ENCODE measurements at places on chromosomes 3 and 15. TPM values are rescaled to one million over a fixed set of nuclear protein-coding genes. Genes with fewer than 3 reads are reported as not detected.
A peak's percentile ranks its signal among the peaks of the same experiment; 100 is the strongest.

DNA sequence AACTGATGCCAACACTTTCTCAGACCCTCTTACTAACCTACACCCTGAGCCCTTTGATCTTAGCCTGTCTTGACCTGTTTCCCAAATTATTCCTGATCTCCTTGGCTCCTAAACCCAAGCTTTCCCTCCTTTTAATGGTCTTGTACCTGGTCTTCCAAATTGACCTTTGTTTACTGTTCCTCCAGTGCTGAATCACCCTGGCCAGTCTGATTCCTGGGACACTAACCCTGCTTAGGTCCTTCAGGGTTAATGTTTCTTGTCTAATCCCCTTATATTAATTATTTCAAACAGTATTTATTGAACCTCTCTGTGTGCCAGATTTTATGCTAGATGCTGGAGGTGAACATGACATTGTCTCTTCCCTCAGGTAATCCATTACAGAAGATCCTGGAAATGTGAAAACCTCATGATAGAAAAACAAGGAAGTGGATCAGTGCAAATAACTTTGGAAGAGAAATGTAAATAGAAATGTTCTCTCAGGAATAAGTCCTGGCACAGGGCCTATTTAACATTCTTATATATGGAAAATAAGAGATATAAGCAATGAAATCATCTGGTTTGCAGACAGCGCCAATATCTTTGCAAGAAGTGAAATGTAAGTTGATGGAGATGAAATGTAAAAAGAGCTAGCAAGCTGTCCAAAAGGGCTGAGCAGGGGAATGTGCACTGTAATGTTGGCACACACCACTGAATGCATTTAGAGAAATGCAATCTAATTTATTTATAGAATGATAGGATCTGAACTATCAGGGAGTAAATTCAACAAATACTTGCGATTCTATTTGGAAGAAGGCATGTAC is 20.7 kb downstream of the HGD start:
- DNase-seq, result peak; percentile 79
- no peaks in the 10 kb centered on the region for H3K4me1 ChIP-seq
- no peak overlapping the region for H3K4me3 ChIP-seq
- H3K27ac ChIP-seq, result no peak overlapping the region
- no peaks in the 10 kb centered on the region for H3K27me3 ChIP-seq

- DNase-seq, result no peak
- peaks cover 24% of the 10 kb centered on the region for H3K4me1 ChIP-seq
- H3K4me3 ChIP-seq, result peak overlapping the region; percentile 82
- H3K36me3 ChIP-seq, result no peaks in the 10 kb centered on the region
- no peaks in the 10 kb centered on the region for H3K27me3 ChIP-seq
Observed at GRCh38 chr15:64990168-64990470, 405 bp upstream of the SPG21 start.

DNA sequence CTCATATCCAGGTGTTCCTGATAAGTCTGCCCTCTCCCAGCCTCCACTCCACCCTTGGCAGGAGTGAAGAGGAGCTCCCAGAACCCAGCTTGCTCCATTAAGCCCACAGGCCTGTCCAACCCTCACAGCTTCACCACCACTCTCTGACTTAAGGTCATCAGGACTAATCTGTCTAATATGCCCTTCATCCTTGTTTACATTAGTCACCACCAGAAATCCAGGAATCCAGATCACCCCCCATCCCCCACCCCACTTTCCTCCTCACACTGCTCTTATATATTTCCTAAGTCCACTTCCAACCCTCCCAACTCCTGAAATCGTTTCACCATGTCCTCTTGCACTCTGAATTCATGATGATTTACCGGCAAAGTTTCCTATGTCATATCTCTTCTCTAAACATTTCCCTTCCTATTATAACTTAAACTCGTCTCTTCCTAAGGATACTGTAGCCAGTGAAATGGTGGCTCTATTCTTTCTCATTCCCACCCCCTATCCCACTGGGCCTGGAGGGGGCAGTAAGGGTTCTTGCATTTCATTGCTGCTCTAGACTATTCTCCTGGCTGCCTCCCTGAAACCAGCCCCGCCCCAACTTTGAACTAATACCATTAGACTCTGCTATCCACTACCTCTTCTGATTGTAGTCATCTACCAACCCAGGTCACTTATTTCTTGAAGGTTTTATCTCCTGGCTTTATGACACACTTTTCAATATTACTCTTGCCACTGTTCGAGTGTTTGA is 43.4 kb downstream of the PPP2R3A start:
- H3K4me1 ChIP-seq, result no peaks in the 10 kb centered on the region
- no peak overlapping the region for H3K27ac ChIP-seq
- H3K36me3 ChIP-seq, result peaks cover 8% of the 10 kb centered on the region
- no peak overlapping the region for H3K4me3 ChIP-seq
- no peaks in the 10 kb centered on the region for H3K27me3 ChIP-seq
- no peak for DNase-seq

- no peaks in the 10 kb centered on the region for H3K27me3 ChIP-seq
- no peak overlapping the region for H3K4me3 ChIP-seq
- DNase-seq, result no peak
Observed at GRCh38 chr3:190641564-190641963, 127.7 kb downstream of the IL1RAP start.

GRCh38 chr3:177905173-177906125 is 630.8 kb upstream of the KCNMB2 start:
- no peaks in the 10 kb centered on the region for H3K36me3 ChIP-seq
- DNase-seq, result peak; percentile 78
- H3K4me1 ChIP-seq, result peaks cover 13% of the 10 kb centered on the region
- H3K27ac ChIP-seq, result peak overlapping the region; percentile 79
- no peak overlapping the region for H3K4me3 ChIP-seq

DNA sequence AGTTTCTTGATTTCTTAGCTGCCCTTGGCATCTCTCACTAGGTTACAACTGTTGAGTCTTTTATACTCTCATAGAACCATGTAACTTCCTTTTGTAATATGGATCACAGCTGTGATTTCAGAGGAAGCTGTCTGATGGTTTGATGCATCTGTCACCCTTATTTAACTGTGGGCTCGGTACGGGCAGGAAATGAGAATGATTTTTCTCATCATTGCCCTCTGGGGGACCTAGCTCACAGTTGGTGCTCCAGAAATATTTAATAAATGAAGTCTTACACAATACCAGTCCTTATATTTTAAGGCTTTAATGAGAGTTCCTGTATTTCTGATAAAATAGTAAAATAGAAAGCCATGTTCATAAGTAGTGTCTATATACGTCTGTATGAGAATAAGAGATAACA is 151.2 kb downstream of the EBLN2 start:
- H3K4me1 ChIP-seq, result no peaks in the 10 kb centered on the region
- no peak overlapping the region for H3K27ac ChIP-seq
- H3K27me3 ChIP-seq, result no peaks in the 10 kb centered on the region
- H3K4me3 ChIP-seq, result no peak overlapping the region
- DNase-seq, result no peak
- no peaks in the 10 kb centered on the region for H3K36me3 ChIP-seq

Gene RFT1
- 9.8 TPM for polyA plus RNA-seq

DNA sequence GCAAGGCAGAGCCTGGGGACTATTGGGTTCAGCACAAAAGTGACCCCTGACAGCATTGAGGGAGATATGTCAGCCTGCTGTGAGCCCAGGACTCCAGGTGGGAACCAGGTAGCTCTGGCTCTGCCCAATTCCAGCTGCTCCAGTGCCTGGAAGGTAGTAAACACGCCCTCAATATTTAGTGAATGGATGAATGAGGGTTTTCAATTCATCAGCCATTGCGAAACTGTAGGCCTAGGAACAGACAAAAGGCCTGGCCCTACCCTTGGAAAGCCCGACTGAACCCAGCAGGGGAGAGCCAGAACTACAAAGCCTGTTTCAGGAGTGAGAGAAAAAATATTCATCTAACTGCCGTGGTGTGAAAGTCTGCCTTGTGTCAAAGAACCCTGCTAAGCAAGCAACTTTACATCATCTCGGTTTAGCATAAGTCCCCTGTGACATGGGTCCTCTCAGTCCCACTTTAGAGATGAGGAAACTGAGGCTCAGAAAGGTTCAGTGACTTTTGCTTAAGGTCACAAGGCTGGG is 8.1 kb upstream of the CSK start:
- H3K4me3 ChIP-seq, result no peak overlapping the region
- peaks cover 21% of the 10 kb centered on the region for H3K4me1 ChIP-seq
- H3K27me3 ChIP-seq, result peaks cover 13% of the 10 kb centered on the region
- DNase-seq, result no peak
- H3K36me3 ChIP-seq, result no peaks in the 10 kb centered on the region

Gene TMEM212
- 0.20 TPM for polyA plus RNA-seq

Gene MESP1
- 0.19 TPM for polyA plus RNA-seq

DNA sequence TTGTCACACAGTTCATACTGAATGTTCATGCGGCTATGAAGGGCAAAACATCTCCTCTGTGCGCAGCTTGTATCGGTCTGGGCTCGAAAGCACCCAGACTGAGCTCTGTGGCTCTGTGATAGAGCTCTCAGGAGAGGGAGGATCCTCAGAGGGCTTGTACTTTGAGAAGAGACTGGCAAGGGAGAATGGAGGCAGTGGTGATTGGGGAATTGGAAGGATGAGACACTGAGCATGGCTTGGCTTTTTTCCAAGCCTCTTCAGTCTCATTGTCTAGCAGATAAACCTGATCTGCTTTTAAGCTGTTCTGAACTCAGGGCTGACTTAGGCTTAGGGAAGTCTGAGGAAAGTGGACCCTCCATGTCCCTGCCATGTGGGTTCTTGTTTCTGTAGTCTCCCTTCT is 43.0 kb downstream of the RAD54L2 start:
- H3K4me1 ChIP-seq, result no peaks in the 10 kb centered on the region
- H3K27me3 ChIP-seq, result no peaks in the 10 kb centered on the region
- H3K36me3 ChIP-seq, result peaks cover 13% of the 10 kb centered on the region
- no peak overlapping the region for H3K4me3 ChIP-seq
- no peak overlapping the region for H3K27ac ChIP-seq

DNA sequence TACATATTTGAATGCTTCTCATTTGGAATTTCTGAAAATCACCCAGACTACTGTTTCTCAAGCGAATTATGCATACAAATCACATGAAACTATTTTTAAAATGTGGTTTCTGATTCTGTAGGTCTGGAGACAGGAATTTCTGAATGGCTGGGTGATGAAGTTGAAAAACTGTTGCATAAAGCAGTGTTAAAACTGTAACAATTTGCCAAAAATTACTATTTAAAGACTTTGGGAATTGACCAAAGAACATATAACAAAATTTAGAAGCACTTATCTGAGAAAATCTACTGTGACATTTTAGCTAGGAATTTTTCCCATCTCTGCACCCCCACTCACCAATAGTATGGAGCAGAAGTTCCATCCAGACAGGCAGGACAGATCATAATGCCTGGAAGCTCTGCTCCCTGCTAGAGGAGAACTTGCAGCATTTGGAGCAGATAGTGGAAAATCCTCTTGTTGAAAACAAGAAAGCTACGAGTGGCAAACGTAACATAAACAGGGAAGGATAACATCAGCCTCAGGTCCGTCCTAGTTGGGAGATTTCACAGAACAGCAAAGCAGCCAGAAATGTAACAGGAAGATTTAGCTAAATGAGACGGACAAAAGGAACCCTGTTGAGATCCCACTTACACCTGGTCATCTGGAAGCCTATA is 132.3 kb upstream of the MCTP2 start:
- no peaks in the 10 kb centered on the region for H3K36me3 ChIP-seq
- H3K27ac ChIP-seq, result no peak overlapping the region
- no peaks in the 10 kb centered on the region for H3K27me3 ChIP-seq
- peak; percentile 68 for DNase-seq

GRCh38 chr3:34056951-34057390 is 258.5 kb downstream of the PDCD6IP start:
- H3K27ac ChIP-seq, result no peak overlapping the region
- no peak overlapping the region for H3K4me3 ChIP-seq
- no peak for DNase-seq
- no peaks in the 10 kb centered on the region for H3K4me1 ChIP-seq
- no peaks in the 10 kb centered on the region for H3K27me3 ChIP-seq

DNA sequence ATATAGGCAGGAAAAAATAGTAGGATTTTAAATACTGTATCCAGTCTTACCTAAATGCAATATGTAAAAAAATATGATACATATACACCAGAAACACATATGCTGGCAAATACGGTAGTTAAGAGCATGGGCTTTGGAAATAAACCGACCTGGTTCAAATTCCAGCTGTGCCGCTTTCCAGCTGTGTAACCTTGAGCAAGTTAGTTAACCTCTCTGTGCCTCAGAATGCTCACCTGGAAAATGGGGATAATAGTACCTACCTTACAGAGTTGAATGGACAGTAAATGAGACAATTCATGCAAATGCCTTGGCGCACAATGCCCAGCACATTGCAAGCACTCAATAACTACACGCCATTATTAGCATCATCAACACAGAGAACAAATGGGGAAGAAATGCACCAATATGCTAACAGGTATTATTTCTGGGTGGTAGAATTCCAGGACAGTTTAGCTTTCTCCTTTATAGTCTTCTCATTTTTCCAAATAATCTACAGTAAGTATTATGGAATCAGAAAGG is 50.6 kb downstream of the SUMF1 start:
- H3K4me3 ChIP-seq, result no peak overlapping the region
- H3K27me3 ChIP-seq, result no peaks in the 10 kb centered on the region
- H3K36me3 ChIP-seq, result peaks cover 6% of the 10 kb centered on the region
- H3K4me1 ChIP-seq, result peaks cover 8% of the 10 kb centered on the region
- H3K27ac ChIP-seq, result no peak overlapping the region

DNA sequence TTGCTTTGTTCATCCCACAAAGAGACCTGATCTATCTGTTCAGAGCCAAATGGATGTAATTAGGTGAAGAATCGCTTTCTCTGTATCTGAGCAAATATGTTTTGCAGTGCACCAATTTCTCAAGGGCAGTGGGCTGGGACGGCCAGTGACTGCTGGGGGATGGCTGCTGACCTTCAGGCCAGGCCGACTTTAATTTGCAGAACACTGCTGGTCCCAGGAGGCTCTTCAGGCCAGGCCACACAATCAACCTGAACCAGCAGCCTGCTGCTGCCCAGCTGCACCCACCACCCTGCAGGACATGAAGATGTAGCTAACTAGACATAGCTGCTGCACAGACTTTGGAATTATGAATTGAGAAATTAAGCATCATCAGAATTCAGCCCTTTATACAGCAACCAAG is 194.4 kb upstream of the ONECUT1 start:
- H3K27me3 ChIP-seq, result no peaks in the 10 kb centered on the region
- no peaks in the 10 kb centered on the region for H3K4me1 ChIP-seq

DNA sequence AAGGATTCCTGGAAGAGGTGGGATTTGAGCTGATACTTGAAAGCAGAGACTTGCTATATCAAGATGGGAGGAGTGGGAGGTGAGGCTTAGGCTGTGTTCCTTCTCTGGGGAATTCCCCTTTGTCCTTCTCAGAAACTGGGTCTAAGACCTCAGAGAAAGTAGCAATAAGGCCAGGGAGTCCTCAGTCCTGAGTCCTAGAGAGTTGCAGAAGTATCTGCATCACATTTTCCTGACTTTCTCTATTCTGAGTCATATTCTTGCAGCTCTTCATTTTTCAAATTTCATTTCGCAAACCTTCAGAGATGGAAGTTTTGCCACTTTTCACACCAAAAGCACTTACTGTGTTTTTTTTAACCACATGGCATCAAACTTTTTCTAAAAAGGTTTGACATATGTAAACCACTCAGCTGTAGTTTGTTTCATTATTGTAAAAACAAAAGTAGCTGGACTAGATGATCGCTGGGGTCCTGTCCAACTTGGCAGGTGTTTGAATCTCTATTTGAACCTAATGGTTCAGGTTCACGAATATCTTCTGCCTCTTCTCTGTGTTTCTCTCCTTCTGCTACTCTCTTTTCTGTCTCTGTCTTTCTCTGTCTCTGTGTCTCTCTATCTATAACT is 21.3 kb downstream of the COLQ start:
- peaks cover 43% of the 10 kb centered on the region for H3K4me1 ChIP-seq
- no peaks in the 10 kb centered on the region for H3K27me3 ChIP-seq
- DNase-seq, result no peak
- H3K27ac ChIP-seq, result no peak overlapping the region
- no peaks in the 10 kb centered on the region for H3K36me3 ChIP-seq
- no peak overlapping the region for H3K4me3 ChIP-seq

- H3K27me3 ChIP-seq, result no peaks in the 10 kb centered on the region
- H3K4me3 ChIP-seq, result no peak overlapping the region
- DNase-seq, result no peak
- no peaks in the 10 kb centered on the region for H3K4me1 ChIP-seq
- H3K36me3 ChIP-seq, result no peaks in the 10 kb centered on the region
Observed at GRCh38 chr3:4225005-4225471, 78.1 kb upstream of the SETMAR start.
